ENCODE measurements at places on chromosomes 5 and 9.

GRCh38 chr5:28355831-28356230 is 1317.4 kb upstream of the CDH9 start:
- no peak for DNase-seq

- no peak for DNase-seq
Measured at GRCh38 chr5:3348576-3349535, 246.8 kb upstream of the IRX1 start.

- DNase-seq = no peak
Measured at GRCh38 chr5:1488882-1489680, 34.7 kb downstream of the LPCAT1 start.

DNA sequence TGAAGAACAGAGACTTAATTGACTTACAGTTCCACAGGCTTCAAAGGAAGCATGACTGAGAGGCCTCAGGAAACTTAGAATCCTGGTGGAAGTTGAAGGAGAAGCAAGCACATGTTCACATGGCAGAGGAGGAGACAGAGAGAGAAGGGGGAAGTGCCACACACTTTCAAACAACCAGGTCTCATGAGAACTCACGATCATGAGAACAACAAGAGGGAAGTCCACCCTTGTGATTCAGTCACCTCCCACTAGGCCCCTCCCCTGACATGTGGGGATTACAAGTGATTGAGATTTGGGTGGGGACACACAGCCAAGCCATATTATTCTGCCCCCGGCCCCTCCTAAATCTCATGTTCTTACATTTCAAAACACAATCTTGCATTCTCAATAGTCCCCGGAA is 19.5 kb downstream of the NR3C1 start:
- DNase-seq = no peak

GRCh38 chr5:14040542-14040941 is 96.1 kb upstream of the DNAH5 start:
- no peak for DNase-seq

GRCh38 chr5:53381-54174 is 38.4 kb upstream of the PLEKHG4B start:
- no peak for DNase-seq

DNA sequence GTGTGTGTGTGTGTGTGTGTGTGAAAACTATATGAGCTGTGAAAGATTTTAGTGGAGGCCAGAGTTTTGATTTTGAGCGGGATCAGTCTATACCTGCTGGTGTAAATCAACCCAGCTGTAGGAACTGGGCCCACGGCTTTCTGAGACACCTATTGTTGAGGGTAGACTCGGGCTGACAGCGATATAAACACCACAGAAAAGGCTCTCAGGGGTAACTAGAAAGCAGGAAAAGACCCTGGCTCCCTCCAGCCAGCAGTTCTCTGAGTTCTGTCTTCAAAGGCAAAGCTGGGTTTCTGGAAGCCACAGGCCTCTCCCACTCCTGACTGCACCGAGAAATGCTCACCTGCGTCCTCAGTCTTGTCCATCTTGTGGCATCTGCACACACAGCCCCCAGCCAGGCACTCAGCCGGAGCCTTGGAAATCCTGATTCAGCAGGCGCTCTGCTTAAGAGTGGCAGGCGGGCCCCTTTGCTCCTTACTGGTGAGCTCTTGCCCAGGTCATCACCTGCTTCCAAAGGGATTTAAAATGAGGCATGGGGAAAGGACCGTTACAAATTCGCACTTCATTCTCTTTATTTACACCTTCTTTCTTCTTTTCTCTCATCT is 223.3 kb downstream of the NDUFS4 start:
- DNase-seq = no peak

DNA sequence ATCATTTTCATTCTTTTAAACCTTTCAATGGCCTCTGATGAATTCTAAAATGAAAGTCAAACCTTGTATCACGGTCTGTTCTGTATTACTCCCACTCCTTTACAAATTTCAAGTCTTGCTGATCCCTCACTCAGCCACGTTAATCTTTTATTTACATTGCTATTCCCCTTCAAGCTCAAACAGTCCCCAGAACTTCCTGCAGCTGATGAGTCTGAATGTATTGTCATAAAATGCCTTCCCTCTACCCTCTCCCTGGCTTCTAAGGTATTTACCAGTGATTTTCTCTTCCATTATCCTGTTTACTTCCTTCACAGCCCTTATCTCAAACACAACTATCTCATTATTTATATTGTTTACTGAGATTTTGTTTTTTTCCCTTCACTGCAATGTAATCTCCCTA is 562.3 kb upstream of the C9orf72 start:
- no peak for DNase-seq

- DNase-seq = no peak
Measured at GRCh38 chr5:76737846-76738245, 21.9 kb downstream of the F2R start.

DNA sequence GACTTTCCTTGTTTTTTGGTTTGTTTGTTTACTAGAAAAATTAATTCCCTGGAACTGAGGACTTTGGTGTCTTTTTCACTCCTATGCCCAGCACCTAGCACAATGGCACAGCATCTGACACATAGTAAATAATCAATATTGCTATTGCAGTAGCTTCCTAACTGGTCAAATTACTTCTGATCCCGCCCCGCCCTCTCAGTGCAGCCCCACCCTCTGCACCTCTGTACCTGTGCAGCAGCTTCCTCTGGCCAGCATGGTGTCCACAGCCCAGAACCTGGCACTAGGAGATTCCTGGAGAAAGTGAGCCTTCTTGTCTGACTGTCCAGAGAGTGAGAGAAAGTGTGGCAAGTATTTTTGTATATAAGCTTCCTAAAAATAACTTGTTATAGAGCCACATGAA is 343.2 kb downstream of the ZNF608 start:
- DNase-seq = no peak

DNA sequence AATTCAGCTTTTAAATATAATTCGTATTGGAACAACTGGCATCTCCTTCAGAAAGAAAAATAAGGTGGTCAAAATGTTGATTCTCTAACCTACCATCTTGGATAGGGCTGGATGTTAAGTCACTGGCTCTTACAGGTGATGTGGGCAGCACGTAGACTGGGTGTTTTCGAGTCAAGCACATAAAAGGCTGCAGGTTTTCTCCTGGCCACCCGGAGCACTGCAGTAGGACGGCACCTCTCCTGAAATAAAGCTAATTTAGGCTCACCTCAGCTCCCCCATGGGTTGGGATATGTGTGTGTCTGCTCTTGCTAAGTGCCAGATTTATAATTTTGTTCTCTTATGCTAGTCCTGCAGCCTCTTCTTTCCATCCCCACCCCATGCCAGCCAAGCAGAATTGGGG is 80.3 kb downstream of the IQGAP2 start:
- DNase-seq = no peak

- DNase-seq = no peak
Measured at GRCh38 chr9:121199921-121200320, 1.7 kb downstream of the RAB14 start.

GRCh38 chr9:116451500-116452115 is 235.5 kb upstream of the TRIM32 start:
- DNase-seq = no peak

GRCh38 chr5:5711592-5711991 is 289.1 kb downstream of the ICE1 start:
- no peak for DNase-seq

DNA sequence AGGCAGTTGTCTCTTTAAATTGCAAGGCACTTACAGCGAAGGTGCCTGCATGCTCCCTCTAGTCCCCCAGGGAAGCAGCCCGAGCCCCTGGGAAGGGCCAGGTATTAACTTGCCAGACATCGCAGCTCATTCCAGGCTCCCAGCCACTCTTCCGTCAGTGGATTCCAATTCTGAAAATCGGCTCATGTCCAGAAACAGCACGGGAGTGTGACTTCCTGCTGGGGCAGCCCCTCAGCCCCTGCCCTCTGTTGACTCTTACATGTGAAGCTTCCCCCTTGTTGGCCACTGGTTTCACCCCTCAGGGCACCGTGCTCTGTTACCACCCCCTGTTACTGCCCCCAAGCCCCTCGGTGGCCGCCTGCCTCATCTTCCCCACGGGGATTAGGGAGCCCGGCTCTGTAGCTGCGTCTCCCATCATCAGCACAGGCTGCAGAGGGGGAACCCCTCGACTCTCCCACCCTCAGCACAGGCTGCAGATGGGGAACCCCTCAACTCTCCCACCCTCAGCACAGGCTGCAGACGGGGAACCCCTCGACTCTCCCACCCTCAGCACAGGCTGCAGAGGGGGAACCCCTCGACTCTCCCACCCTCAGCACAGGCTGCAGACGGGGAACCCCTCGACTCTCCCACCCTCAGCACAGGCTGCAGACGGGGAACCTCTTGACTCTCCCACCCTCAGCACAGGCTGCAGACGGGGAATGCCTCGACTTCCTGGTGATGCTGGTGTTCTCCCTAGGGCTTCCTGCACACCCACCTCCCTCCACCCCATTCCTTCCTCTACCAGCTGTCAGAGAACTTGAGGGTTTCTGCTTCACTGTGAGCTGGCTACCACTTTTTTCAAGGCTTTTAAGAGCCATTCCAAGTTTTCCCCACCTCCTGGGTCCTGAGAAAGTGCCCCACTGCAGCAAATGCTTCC is 11.1 kb upstream of the CACNA1B start:
- DNase-seq = no peak

- DNase-seq = no peak
Measured at GRCh38 chr5:87210076-87210475, 57.6 kb upstream of the RASA1 start.

- DNase-seq = no peak
Measured at GRCh38 chr5:118236108-118236849, 752.1 kb downstream of the DTWD2 start.

- DNase-seq = no peak
Measured at GRCh38 chr9:35679766-35680330, 6.1 kb downstream of the CA9 start.

DNA sequence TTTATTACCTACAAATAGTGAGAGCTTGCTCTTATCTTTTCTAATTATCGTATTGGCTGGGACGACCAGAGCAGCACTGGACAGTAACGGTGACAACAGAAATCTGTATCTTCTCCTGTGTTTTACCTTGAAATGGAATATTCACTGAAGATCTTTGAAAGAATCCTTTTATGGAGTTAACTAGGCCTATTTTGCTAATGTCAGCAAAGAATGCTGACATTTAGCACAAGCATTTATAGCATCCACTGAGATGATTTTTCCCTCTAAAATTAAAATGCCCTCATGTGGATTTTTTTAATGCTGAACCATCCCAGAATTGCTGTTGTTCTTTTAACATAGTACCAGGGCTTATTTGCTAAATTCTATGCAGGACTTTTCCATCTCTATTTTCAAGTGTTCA is 59.4 kb downstream of the ROR2 start:
- DNase-seq = no peak

GRCh38 chr9:115593587-115594091 is 475.7 kb upstream of the TNC start:
- DNase-seq = peak; percentile 19

DNA sequence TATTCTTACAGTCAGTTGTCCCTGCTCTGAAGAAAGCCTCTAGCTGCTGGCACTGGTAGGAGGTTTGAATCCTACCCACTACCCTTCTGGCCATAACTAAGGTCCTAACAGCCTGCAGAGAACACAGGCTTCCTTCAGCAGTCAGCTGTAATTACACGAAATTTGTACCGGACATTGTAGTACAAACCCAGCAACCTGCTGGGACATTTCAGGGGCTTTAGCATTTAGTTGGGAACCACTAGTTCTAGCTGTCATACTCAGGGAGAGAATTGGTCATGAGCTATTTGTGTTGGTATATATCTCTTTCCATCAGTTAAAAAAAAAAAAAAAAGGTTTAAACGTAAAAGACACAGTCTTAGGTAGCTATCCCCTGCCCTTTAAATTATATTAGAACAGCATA is 1070.2 kb upstream of the DMAC1 start:
- DNase-seq = no peak

DNA sequence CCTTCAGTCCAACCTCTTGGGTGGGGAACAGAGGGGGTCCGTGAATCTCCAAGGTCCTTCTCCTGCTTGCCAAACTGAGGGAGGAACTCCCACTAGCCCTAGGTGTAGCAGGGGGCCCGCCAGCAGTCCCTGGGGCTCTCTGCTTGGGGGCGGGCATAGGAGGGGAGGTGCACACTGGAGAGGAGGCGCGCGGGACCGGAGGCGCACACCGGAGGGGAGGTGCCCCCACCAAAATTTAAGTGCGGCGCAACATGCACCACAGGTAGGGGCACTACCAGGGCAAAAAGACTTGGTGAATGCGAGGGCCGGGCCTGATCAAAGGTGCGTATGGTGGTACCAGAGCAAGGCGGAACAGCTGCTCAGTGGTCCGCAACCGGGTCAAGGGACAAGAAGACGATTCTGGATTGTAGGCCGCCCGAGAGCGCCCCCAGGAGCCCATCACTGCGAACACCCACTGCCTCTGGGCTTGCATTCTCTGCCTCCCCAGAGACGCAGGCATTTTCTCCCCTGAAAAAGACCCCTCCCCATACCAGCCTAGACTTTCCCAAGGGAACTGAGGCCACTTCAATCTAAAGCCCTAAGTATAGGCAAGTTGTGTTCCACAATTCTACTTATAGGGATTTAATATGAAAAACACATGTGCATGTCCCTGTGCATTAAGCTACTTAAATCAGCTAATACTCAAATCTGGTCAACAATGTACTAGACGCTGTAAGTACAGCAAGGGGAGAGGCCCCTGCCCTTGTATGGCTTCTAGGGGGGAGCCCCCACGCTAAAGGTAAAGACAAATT is 50.6 kb downstream of the TGFBI start:
- DNase-seq = no peak

GRCh38 chr5:128199611-128200010 is 116.0 kb downstream of the SLC12A2 start:
- DNase-seq = no peak

DNA sequence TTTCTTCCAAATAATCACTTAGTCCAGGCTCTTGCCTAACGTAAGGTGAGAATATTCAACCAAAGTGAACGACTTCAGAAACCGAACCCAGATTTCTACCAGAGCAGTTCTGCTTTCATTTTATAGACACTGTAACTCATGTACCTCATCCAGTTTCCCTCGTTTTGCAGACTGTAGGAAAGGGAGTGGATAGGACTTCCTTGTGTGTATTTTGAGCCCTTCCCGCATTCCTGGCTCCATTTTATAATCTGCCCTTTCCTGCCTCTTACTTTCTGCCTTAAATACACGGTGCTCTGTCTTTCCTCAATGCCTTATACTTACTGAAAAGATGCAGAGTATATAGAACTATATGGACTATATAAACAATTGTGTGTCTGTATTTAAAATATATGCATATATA is 20.8 kb downstream of the MINAR2 start:
- DNase-seq = no peak

DNA sequence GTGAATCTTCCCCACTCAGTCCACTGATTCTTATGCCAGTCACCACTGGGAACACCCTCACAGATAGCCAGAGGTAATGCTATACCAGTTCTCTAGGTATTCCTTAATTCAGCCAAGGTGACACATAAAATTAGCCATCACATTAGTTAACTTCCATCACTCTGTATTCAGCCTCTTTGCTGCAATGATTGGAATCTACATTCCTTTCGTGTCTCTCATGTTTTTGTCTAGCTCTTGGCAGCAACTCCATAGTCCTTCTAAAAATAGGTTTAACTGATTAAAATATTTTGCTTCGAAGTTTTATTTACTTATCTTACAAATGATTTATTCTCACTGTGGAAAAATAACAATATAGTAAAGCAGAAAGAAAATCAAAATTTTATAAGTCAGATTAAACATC is 19.6 kb upstream of the RNF20 start:
- DNase-seq = no peak

- DNase-seq = no peak
Measured at GRCh38 chr9:134922066-134922931, 4.6 kb upstream of the FCN1 start.

GRCh38 chr5:61020415-61020814 is 75.4 kb downstream of the NDUFAF2 start:
- no peak for DNase-seq

GRCh38 chr9:81599837-81600236 is 89.5 kb downstream of the TLE1 start:
- DNase-seq = no peak

GRCh38 chr9:105439428-105439827 is 8.4 kb upstream of the FSD1L start:
- DNase-seq = no peak
